Activated naive CD8-positive, alpha-beta T cell treated with anti-CD3 and anti-CD28 coated beads, Interleukin-2, amount 50 U/mL, for 24 hours (primary cell): ENCODE measurements at places on chromosomes 1 and 21.

DNA sequence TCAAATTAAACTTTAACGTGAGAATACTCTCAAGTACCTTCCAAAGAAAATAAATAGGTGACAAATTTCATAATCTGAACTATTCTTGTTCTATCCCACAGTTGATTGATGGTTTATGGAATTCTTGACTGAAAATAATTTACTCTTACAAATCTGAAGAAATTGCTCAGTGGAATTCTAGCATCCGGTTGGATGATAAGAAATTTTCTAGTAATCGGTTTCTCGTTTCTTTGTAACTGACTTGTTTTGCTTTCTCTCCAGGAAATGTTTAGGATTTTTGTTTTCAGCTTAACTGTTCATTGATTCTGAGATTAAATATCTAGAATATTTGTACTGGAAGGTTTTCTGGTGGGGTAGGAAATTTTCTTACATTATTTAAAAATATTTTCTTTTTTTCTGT lies 558.9 kb upstream of the ADAMTS5 start:
- DNase-seq = no peak

DNA sequence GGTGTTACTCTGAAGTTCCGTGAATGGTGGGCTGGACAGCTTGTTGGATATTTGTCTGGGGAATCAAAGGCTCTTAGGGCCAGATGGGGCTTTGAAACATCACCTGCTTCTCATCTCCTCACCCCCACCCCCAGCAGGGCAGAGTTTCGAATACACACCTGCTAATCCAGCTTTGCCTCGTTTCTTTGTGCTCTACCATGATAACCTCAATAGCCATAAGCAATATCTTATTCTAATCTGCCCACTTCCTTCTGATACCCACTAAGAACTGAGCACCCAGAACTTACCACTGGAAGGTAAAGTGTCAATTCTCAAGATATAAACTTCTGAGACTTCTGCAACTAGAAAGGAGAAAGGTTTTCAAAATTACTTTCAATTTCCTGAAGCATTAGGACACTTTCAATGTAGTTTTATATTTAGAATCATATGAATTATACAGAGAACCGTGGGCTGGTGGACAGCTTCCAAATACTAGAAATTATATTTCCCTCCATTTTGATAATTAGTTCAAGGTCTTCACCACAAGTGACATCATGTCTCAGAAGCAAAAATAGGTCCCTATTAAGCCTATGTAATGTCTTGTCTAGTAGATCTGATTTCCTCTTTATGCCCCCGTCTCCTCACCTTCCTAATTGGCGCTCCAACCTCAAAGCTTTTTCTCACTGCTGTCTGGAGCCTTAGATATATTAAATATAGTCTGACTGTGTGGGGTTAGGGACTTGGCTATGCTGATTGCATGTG lies 64.4 kb upstream of the NEK2 start:
- no peak for DNase-seq

GRCh38 chr1:1122981-1123480 lies 7.1 kb upstream of the C1orf159 start:
- no peak for DNase-seq

- DNase-seq = no peak
Measured at GRCh38 chr1:31562707-31563360, 13.5 kb upstream of the TINAGL1 start.

- no peak for DNase-seq
Measured at GRCh38 chr1:26915204-26915842, 1.5 kb upstream of the NR0B2 start.

GRCh38 chr1:183249941-183250452 lies 63.9 kb downstream of the LAMC2 start:
- no peak for DNase-seq

DNA sequence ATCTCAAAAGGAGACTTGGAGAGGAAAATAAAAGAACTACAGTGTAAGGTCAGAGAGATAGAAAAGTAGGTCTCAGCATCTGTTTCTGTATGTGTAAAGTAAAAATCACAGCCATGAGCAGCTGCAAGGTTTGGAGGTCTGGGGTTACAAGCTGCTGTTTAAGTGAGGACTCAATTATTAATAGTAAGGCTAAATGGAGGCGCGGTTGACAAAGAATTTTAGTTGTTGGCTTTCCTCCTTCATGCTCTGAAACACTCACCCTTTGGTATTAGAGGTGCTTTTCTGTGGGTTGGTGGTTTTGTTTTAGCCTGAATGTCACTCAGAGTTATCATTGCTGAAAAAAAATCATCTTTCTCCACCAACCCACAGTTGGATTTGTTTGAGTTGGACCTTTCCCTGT lies 59.8 kb upstream of the HAO2 start:
- DNase-seq = no peak

GRCh38 chr1:229223498-229223897 lies 47.4 kb upstream of the RAB4A start:
- no peak for DNase-seq

DNA sequence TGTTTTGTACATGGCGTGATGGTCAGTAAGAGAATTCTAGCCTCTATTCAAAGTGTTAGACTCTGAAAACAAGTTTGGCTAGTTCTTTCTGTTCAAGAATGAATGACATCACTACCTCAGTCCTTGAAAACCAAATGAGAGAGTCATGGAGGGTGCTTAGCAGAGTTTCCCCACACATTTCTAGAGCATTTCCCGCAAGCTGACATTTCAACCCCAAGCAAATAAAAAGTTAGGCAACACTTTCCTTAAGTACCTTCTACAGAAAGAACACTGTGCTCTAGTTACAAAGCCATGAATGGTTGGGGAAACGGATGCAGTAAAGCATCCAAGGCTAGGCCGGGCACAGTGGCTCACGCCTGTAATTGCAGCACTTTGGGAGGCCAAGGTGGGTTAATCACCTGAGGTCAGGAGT lies 47.9 kb upstream of the SLC44A3 start:
- DNase-seq = no peak

DNA sequence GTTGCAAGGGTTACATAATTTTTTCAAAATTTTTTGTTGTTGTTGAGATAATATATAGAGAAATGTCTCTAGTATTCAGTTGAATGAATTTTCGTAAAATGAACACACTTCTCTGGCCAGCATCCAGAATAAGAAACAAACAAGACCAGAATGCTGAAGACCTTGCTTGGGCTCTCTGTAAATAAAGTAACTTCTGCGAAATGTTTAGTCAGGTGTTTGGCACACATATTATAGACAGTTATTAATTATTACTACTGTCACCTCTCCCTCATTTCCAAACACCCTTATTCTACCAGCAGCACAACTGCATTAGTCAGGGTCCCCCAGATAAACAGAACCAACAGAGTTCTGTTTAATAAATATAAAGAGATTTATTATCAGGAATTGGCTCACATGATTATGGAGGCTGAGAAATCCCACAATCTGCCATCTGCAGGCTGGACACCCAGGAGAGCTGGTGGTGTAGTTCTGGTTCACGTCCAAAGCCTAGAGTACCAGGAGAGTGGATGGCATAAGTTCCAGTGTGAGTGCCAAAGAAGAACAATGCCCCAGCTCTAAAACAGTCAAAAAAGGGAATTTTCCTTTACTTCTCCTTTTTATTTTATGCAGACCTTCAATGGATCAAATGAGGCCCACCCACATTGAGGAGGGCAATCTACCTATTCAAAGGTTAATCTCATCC lies 44.1 kb upstream of the KCND3 start:
- DNase-seq = no peak

- DNase-seq = no peak
Measured at GRCh38 chr1:10935724-10936123, 76.7 kb upstream of the TARDBP start.

DNA sequence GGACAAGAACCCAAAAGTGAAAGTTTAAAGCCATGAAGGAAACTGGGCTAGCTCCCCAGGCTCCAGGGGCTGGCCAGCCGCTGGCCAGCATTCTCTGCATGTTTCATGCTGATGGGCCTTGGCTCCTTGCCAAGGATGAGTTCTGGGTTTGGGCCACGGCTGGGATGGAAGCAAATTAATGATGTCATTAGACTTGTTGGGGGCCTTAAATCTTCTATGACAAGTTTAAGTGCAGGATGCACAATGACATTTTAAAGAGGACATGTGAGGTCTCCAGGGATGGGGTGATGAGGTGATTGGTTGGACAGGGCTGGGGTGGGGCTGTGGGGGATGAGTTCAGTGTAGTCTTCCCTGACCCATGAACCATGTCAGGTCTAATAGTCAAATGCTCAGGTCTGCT lies 199.6 kb downstream of the TRABD2B start:
- DNase-seq = no peak

DNA sequence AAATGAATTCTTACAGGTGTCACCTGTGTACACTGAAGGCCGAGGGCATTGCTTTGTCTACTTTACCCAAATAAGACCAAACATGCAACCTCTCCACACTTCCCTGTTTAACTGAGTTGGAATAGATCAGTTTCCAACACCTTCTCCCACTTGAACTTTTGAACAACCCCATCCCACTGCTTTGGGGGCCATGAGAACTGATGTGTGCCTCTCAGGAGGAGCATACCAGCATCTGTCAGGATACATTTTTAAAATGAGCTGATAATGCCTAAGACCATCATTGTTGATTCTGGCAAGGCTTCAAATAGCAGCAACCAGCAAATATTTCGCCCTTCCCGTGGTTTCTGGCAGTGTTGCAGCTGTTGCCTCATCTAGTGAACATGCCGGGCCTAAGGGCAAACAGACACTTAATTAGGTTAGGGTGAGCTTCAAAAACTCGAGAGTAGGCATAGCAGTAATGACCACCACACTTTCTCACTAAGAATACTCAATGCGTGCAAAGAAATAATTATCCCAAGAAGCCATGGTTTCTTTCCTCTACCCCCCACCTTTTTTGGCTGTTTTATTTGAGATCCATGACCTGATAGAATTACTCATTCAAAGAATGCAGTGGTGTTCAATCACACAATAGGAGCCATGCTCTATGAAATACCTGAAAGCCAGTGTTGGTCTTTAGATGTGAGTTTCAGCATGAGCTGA lies 63.7 kb downstream of the MAP10 start:
- no peak for DNase-seq

GRCh38 chr1:235776396-235776795 lies 90.3 kb downstream of the LYST start:
- no peak for DNase-seq

DNA sequence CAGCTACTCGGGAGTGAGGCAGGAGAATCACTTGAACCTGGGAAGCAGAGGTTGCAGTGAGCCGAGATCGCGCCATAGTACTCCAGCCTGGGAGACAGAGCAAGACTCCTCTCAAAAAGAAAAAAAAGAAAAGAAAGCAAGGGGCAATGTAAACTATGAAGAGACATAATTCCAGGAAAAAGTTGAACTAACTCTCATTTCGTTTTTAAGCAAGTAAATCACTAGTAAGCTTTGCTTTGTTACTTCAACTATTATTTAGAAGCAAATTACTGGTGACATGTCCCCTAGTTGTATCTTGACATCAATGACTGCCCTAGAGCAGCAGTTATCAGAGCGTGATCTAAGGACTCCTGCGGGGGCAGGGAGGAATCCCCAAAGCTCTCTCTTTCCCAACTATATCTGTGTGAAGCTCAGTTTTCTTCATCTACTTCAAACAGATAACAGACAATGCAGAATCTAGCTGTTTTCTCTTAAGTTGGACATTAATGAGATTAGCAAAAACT lies 18.7 kb downstream of the CLSTN1 start:
- DNase-seq = no peak

DNA sequence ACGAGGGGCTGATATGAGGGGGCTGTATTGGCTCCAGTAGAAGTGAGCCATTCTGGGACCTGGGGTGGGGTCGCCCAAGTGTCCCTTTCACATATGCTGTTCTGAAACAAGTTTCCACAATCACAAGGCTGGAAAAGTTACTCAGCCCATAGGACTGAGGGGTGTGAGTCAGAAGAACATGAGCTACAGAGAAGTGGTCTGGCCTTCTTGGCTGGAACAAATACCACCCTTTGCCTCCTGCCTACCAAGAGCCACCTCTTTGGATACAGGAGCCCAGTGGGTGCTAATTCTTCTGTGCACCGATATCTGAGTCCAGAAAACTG lies 42.4 kb downstream of the MEF2D start:
- no peak for DNase-seq
